Activated CD8-positive, alpha-beta T cell treated with anti-CD3 and anti-CD28 coated beads for 36 hours (primary cell): ENCODE measurements at places on chromosomes 3 and 15. TPM values are rescaled to one million over a fixed set of nuclear protein-coding genes. Genes with fewer than 3 reads are reported as not detected.
A peak's percentile ranks its signal among the peaks of the same experiment; 100 is the strongest.

Gene SLC38A3
- not detected for total RNA-seq

Gene CSTA
- total RNA-seq = not detected

Gene AMIGO3
- not detected for total RNA-seq

GRCh38 chr3:112649478-112649735 is 8.5 kb upstream of the CCDC80 start:
- no peak for DNase-seq
- no peak overlapping the region for H3K4me3 ChIP-seq
- H3K27me3 ChIP-seq = peaks cover 5% of the 10 kb centered on the region

Gene SAMMSON
- not detected for total RNA-seq

DNA sequence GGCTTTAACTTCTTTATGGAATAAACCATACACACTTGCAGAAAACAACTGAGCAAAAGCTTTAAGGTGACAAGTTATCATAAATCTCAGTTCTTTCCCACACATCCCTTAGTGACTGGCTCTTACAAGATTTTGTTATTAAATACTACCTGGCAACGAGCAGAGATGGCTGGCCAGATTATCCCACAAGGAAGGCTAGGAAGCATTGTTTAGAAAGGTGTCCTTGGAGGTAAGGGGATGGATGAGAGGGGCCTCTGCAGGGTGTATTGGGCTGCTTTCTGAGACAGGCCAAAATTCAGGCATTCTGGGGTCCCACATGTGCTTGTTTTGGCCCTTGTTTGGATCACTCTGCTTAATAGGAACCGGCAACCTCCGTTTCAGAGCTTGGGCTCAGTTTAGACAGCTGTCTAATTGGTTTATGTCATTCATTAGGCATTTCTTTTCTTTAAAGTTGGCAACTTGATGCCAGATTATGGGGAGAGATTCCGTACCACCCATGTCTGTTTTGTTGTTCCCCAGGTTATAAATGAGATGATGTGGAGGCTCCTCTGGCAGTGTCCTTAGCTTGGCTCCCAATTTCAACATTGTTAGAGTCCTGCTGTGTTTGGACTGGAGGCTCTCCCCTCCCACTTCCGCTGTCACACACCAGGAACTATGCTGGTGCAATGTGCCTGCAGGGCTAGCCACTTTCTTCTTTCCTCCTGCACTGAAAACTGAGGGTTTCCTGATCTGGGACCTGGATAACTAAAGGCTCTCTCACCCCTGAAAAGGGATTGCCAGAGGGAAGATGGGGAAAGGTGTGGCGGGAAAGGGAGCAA is 121.1 kb downstream of the TPRG1 start:
- H3K27me3 ChIP-seq = no peaks in the 10 kb centered on the region
- no peak for DNase-seq
- no peak overlapping the region for H3K4me3 ChIP-seq
- H3K4me1 ChIP-seq = peaks cover 24% of the 10 kb centered on the region

DNA sequence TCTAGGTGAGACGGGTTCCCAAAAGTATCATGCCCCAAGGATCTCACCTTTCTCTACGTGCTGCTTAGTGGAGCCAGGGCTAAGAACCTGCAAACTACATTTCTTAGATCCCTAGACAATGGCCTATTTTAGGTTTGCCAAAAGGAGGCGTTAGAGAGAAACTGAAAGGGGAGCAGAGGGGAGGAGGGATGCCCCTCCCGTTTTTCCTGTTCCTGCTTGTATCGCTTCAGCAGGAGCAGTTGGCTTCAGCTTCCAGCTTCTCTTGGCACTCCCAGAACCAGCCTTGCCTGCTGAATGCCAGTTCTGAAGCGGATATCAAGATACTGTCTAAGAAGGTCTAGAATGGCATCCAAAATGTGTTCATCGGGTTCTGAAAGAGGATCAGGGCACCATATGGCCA is 58.4 kb upstream of the ABHD17C start:
- H3K27me3 ChIP-seq = peaks cover 11% of the 10 kb centered on the region
- no peak overlapping the region for H3K27ac ChIP-seq
- H3K4me1 ChIP-seq = no peaks in the 10 kb centered on the region
- no peak overlapping the region for H3K4me3 ChIP-seq

DNA sequence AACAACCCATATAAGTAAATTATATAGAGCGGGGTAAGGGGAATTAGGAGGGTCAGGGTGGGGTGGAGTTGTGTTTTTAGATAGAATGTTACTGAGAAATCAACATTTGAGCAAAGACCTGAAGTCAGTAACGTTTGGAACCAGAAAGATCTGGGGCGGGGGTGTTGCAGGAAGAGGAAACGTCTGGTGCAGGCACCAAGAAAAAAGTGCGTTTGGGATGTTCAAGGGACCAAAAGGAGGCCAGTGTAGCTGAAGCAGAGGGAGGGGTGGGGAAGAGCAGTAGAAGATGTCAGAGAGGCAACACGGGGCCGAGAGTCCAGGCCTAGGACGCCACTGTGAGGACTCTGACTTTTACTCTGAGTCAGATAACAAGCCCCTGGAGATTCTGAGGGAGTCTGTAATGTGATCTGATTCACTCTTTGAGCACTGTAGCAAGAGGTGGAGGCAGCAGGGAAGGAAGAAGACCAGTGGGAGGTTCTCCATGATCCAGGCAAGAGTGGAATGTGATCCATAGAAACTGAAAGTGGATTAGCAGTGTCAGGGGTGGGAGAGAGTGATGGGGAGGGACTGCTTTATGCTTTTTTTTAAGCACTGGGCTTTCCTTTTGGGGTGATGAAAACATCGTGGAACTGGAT is 179.3 kb upstream of the CHRM5 start:
- H3K4me1 ChIP-seq = peaks cover 4% of the 10 kb centered on the region
- H3K4me3 ChIP-seq = no peak overlapping the region
- no peak for DNase-seq

DNA sequence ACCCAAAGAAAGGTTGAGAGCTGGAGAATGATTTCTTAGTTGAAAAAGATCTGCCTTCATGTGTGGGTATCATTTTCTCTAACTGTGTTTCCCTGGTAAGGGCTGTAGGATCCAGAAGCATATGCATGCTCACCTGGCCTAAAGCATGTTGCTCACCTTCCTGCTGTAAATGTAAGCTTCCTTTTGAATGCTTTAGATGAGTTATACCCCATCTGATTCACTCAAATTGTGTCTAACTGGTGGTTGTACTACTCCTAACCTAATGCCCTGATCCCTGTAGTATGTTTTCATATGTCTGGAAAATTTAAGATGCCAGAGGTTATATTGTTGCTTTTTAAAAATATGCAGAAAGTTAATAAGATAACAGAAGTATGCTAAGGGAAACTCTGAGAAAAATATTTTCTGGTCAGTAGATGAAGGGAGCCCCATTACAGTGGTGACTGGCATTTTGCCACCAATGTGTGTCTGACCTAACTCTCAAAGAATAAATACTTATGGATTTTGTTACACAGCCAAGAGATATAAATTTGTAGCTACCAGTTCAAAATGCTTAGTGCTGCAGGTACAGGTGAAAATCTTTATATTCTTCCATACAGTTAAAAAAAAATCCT is 7.7 kb downstream of the FILIP1L start:
- peak overlapping the region; percentile 93 for H3K27ac ChIP-seq
- H3K27me3 ChIP-seq = no peaks in the 10 kb centered on the region
- peaks cover 38% of the 10 kb centered on the region for H3K36me3 ChIP-seq
- DNase-seq = no peak
- H3K4me1 ChIP-seq = peaks cover 33% of the 10 kb centered on the region

Gene GRM7
- not detected for total RNA-seq

DNA sequence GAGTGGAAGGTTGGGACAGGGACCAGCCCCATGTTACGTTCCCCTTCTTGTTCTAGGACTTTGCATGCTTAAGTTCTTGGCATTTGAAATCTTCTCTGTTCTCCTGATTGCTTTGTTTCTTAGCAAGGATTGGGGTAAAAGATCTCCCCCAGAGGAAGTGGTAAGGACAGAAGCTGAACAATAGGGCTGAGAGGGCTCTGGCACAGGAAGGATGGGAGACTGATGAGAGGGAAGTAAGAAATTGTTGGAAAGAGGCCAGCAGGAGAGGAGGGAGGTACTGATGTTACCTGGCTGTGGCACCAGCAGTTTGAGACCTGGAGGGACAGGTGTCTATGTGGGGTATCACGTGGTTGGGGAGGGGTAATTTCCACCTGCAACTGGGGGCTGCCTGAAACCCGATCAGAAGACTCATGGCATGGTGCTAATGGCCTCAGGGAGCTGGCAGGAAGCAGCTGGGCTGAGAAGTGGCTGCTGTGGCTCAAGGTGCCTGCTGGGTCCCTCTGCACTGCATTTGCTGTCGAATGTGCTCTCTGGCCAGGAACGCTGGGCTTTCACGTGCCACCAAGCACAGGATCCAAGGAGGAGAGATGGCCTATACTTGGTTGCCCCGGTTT is 108.4 kb downstream of the LSM3 start:
- no peak overlapping the region for H3K4me3 ChIP-seq
- H3K4me1 ChIP-seq = no peaks in the 10 kb centered on the region
- no peak overlapping the region for H3K27ac ChIP-seq
- no peaks in the 10 kb centered on the region for H3K27me3 ChIP-seq

GRCh38 chr15:91909574-91909973 is 56.1 kb downstream of the SLCO3A1 start:
- no peak overlapping the region for H3K27ac ChIP-seq
- H3K27me3 ChIP-seq = no peaks in the 10 kb centered on the region
- H3K4me1 ChIP-seq = peaks cover 15% of the 10 kb centered on the region

Gene LPCAT4
- 55.6 TPM for total RNA-seq

Gene TRAT1
- total RNA-seq = 15.5 TPM

Gene ZCWPW2
- total RNA-seq = not detected

Gene CKMT1A
- total RNA-seq = 0.32 TPM

Gene IL17RC
- 0.22 TPM for total RNA-seq

Gene AQP9
- not detected for total RNA-seq

GRCh38 chr3:98811048-98811447 is 47.9 kb downstream of the ST3GAL6 start:
- no peaks in the 10 kb centered on the region for H3K27me3 ChIP-seq
- no peak overlapping the region for H3K27ac ChIP-seq
- H3K36me3 ChIP-seq = no peaks in the 10 kb centered on the region
- no peak for DNase-seq
- no peak overlapping the region for H3K4me3 ChIP-seq

GRCh38 chr3:141308588-141309218 is 59.6 kb upstream of the ZBTB38 start:
- H3K36me3 ChIP-seq = peaks cover 8% of the 10 kb centered on the region
- H3K4me1 ChIP-seq = peaks cover 57% of the 10 kb centered on the region
- H3K27ac ChIP-seq = peak overlapping the region; percentile 75
- H3K27me3 ChIP-seq = no peaks in the 10 kb centered on the region
- no peak overlapping the region for H3K4me3 ChIP-seq

Gene XCR1
- not detected for total RNA-seq

GRCh38 chr3:133040696-133041523 is 2.7 kb downstream of the TMEM108 start:
- peaks cover 39% of the 10 kb centered on the region for H3K27me3 ChIP-seq
- H3K4me1 ChIP-seq = no peaks in the 10 kb centered on the region
- DNase-seq = peak; percentile 54
- H3K36me3 ChIP-seq = no peaks in the 10 kb centered on the region
- no peak overlapping the region for H3K27ac ChIP-seq

GRCh38 chr3:48715174-48715800 is 1.7 kb downstream of the IP6K2 start:
- peak overlapping the region; percentile 55 for H3K27ac ChIP-seq
- no peak for DNase-seq
- no peaks in the 10 kb centered on the region for H3K27me3 ChIP-seq
- peaks cover 44% of the 10 kb centered on the region for H3K4me1 ChIP-seq
- H3K4me3 ChIP-seq = peak overlapping the region; percentile 96
- H3K36me3 ChIP-seq = peaks cover 27% of the 10 kb centered on the region

DNA sequence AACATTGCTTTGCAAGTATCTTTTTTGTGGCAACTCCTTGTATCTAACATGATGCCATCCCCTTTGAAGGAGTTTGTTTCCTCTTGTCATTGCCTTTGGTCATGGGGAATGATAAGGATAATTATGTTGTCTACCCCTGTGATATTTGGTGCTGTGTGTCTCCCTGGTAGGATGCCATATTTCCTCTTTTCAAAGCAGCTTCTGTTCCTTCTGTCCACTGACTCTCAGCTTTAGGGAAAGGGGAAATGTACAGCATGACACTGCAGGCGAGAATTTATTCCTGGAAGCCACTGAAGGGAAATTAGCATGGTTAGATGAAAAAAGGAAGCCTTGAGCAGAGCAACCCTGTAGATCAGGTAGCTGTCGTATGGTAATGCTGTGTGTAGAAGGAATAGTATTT is 576.7 kb downstream of the CADM2 start:
- DNase-seq = no peak
- H3K27ac ChIP-seq = no peak overlapping the region

DNA sequence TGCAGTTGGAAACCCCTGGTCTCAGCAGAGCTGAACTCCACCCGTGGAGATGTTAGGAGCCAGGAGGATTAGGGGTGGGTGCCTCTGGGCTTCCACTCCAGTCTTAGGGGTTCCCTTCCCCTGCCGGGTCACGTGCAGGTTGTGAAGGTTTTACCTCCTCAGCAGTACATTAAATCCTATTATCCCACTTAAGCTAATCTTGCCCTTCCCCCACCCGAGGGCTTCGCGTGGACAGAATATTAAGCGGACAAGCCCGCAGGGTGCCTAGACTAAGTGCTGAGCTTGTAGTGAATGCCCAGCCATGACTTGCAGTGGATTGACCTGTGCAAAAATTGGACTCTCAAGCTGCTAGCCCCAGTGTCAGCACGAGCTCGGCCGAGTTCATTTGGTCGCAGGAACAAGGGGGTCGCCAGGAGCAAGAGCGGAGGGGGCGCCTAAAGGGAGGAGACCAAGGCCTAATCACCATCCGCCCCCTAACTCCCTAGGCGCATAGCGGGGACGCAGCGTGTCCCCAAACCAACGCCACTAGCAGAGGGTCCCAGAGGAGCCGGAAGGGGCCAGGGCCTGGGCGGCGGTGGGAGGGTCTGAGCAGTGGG is 498 bp upstream of the SEMA4B start:
- H3K27ac ChIP-seq = peak overlapping the region; percentile 71
- no peaks in the 10 kb centered on the region for H3K27me3 ChIP-seq
- no peaks in the 10 kb centered on the region for H3K36me3 ChIP-seq
- H3K4me1 ChIP-seq = peaks cover 15% of the 10 kb centered on the region
- DNase-seq = no peak
- peak overlapping the region; percentile 76 for H3K4me3 ChIP-seq

DNA sequence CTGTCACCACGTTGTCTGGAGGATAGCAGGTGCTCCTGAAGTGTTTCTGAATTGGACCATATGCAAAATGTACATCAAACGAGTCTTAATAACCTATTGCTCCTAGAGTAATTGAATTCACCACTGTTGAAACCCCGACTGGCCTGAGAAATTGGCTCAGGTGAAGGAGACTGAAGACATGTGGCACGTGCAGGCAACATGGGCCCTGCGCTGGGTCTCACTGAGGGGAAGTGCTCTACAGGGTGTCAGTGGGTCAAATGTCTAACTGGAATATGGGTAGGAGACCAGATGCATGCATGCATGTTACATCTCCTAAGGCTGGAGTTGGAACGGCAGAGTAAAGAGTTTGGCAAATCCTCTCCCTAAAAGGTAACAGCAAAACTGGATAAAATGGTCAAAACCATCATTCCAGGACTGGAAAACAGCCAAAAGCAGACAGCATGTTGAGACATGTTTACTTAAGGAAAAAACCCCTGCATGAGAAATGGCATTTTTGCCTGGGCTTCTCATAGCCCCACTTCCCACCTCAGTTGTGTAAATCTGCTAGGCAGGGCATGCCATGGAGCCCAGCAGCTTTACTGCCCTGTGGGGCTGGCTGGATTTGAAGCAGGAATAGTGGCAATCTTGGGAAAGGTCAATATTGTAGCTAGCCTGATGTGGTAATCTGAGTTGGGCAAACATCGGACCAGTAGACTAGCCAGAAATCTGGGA is 131.3 kb downstream of the TJP1 start:
- no peaks in the 10 kb centered on the region for H3K36me3 ChIP-seq
- peaks cover 2% of the 10 kb centered on the region for H3K27me3 ChIP-seq
- no peaks in the 10 kb centered on the region for H3K4me1 ChIP-seq
- DNase-seq = no peak

GRCh38 chr3:142563496-142563997 is 15.0 kb downstream of the ATR start:
- peaks cover 34% of the 10 kb centered on the region for H3K36me3 ChIP-seq
- no peak for DNase-seq
- H3K27me3 ChIP-seq = no peaks in the 10 kb centered on the region
- no peak overlapping the region for H3K4me3 ChIP-seq
- H3K27ac ChIP-seq = peak overlapping the region; percentile 58
